GDM1 (cell line): ENCODE measurements at places on chromosomes 3 and 15.

GRCh38 chr15:84961707-84962106 lies 19.9 kb upstream of the PDE8A start:
- DNase-seq = no peak

- DNase-seq = no peak
These were observed 209.5 kb upstream of the ST8SIA2 start for GRCh38 chr15:92184142-92184541.

GRCh38 chr3:111335512-111336303 lies 206.3 kb upstream of the CD96 start:
- no peak for DNase-seq

- DNase-seq = no peak
These were observed 36.8 kb downstream of the MUC4 start for GRCh38 chr3:195774917-195775316.

DNA sequence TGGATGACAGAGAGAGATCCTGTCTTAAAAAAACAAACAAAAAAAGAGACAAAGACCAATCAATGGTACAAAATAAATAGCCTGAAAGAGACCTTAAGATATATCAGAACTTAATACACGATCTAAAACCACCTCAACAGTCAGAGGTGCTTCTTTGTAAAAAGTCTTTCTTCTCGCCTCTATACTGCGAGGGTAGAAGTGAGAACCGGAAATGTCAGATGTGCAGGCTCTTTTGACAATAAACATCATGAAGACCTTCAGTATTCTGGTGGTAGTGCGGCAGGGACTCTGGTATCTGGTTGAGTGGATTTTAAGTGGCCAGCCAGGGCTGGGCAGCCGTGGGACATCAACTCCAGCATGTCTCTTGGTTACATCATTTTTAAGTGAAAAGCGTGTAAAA lies 30.0 kb downstream of the RUBCN start:
- DNase-seq = no peak

DNA sequence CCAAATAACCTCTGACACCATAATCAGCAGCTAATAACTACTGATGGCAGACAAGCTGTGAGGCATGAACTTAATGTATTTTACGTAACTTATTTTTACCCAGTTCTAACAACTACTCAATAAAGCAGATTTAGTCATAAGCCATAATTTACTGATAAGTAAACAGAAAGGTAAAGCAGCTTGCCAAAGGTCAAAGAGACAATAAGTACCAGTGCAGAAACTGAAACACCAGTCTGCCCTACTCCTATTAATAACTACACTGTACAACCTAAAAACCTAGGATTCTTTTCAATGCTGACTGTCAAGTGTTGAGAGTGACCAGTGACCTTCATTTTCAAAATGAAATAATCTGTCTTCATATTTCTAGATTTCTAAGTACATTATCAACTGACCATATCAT lies 152.2 kb downstream of the NR2E3 start:
- DNase-seq = no peak
